ENCODE measurements at places on chromosomes 3 and 15.

DNA sequence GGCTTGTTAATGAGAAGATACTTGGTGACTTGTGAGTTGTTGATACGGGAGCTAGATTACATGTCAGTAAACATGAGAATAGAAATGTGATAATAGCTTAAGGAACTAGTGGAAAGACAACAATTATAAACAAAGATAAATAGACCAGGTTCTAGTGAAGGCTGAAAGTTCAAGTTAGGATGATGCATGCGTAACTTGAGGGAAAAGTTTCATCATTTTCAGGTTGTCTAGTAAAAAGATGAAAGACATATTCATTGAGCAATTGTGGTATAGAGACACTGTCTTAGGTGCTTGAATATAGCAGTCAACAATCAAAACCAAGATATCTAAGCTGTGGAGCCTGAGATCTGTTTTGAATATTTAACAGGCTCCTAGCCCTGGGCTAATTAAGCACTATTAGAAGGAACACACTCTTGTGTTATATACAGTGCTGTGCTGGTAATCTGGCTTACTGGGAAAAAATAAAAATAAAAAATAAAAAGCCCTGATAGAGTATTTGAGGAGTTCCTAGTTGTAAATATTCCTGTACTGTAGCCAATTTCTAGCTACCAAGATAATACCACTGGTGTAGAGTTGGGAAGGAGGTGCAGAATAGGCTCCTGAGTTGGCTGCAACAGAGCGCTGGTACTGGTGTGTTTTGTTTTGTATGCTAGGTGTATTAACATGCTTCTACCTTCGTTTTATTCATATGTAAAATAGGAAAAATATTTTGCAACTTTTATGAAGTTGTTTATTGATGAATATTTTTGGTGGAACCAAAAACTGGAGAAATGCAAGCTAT, 68.5 kb downstream of the NLGN1 start:
- no peak for DNase-seq

DNA sequence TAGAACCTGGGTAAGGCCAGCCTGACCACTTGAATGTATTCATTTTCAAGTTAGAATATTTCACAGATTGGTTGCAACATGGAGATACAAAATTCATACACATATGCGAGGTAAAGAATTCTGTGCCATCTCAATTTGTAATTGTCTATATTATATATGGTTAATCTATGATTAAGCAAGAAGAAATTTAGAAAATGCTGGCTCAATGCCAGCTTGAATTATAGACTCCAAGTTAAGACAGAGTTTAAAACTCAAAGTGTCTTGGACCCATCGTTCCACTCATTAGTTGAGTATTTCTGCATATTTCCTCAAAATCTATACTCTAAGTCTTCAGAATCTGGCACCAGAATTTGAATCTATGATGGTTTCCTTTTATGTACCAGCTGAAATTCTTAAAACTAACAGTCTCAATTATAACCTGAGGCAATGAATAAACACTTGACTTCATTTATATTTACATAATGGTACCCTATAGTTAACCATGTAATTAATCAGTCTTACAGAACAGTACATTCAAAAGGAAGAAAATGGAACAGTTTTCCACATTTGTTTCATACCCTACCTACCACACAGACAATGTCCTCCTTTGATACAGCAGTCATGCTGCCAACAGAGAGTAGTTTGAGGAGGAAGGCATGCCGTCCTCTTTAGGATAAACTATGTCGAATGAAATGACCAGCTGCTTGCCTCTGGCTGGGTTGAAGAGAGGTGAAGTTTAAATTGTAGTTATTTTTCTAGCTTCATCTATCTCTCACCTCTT, 95.7 kb downstream of the CD47 start:
- no peak for DNase-seq

DNA sequence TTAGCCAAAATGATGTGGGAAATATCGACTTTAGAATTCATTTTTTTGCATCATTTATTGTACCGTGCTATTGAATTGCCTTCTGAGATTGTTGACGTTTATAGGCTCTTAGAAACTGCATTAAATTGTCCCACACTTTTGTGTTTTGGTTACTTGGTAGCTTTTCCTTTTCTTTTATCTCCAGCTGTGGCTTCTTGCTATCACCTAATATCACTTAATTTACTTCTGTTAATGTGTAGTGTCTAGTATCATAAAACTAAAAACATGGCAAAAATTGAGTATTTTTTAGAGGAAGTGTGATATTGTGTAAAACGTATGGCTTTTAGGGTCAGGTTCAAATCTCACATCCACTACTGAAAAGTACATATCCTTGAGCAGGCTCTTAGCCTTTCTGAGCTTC, 11.2 kb downstream of the TMOD3 start:
- no peak for DNase-seq

DNA sequence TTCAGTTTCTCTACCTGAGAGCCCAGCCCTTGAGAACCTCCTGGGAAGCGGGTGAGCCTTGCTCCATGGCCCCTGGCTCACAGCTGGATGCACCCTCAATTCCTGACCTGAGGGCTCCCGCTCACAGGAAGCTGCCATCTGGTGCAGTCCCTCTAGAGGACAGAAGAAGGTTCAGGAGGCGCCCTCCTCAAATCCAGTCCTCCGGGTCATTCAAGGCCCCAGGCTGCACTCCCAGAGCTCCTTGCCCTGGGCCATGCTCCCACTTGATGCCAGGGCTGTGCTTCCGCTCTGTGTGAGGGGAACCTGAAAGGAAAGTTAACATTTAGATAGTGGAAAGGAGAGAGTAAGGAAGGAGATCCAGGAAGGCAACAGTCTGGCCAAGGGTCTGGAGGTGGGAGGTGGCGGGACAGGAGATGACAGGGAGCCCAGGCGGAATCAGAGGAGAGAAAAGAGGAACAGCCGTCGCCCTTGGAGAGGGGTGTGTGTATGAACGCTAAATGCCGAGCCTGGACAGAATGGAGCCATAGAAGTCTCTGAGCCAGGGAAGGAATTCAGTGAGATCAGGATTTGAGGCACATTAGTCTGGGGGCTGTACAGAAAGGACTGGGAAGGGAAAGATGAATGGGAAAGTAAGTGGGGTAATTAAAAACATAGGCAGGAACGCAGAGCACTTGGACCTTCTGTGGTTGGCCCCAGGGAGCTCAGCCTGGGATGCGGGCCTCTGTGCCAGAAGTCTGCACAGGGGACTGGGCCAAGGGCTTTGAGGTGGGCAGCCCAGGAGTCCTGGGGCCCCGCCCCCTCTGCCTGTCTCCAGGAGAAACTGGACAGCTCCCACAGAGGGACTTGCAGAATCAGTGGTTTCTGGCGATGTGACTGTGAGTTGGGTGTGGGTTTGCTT, 26.1 kb downstream of the TBC1D21 start:
- no peak for DNase-seq

GRCh38 chr3:8967553-8967952, 4.3 kb upstream of the RAD18 start:
- DNase-seq = no peak

DNA sequence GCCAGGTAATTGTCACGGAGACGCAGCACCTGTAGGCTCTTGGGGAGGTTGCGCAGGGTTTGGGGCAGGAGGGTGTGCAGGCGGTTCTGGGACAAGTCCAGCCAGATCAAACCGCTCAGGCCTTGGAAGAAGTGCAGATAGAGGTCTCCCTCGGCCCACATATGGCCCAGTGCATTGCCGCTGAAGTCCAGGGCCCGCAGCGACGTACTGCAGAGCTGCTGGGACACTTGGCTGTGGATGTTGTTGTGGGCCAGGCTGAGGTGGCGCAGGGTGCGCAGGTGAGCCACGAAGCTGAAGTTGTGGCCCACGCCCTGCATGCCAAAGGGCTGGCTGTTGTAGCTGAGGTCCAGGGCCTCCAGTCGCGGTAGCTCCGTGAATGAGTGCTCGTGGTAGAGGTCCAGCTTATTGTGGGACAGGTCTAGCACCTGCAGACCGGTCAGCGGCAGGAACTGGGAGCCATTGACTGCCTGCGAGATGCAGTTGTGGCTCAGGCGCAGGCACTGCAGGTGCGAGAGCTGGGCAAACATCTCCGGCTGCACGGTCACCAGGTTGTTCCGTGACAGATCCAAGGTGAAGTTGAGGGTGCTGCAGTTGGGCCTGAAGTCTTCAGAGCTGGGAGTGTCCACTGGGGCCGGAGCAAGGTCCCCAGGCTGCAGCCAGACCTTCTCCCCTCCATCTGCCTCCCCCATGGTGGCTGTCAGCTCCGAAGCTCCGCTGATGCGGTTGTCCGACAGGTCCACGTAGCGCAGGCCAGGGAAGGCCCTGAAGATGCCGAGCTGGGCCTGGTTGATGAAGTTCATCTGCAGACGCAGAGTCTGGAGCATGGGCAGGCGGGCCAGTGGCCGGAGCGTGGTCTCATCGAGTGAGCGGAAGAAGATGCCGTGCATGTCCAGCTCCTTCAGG, 2.9 kb downstream of the TLR9 start:
- no peak for DNase-seq

- DNase-seq = no peak
Measured at GRCh38 chr15:65085990-65086679, 9.6 kb downstream of the KBTBD13 start.

GRCh38 chr3:172846706-172847105, 96.2 kb downstream of the ECT2 start:
- no peak for DNase-seq

- DNase-seq = no peak
Measured at GRCh38 chr3:146532406-146532805, 12.0 kb downstream of the PLSCR1 start.

DNA sequence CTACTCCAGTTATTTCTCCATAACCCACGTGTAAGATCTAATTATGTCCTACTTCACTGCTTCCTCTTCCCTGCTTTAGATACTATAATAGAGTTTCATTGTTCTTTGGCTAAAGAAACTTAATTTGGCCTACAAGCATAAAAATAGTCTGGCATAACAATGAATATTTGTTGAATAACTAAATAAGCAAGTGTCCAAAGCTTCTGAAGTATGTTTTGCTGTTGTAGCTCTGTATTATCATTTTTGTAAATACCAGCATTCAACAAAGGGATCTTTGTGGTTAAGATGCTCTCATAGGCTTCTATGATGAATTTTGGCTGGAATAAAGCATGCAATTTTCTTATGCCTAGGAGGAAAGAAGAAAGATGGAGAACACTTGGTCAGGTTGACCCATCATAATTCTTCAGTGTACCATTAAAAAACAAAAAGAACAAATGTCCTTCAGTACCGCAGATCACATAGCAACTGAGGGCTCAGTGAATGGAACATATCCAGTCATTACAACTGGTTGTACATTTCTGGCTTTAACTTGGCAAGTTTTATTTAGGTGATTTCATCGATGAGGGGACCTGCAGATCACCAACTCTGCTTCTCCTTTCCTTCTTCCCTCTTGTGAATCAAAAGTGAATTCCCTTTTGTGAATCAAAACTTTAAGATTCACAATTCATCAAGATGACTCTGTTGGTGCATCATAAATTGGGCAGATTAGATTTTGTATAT, 465.9 kb upstream of the TGFBR2 start:
- no peak for DNase-seq

DNA sequence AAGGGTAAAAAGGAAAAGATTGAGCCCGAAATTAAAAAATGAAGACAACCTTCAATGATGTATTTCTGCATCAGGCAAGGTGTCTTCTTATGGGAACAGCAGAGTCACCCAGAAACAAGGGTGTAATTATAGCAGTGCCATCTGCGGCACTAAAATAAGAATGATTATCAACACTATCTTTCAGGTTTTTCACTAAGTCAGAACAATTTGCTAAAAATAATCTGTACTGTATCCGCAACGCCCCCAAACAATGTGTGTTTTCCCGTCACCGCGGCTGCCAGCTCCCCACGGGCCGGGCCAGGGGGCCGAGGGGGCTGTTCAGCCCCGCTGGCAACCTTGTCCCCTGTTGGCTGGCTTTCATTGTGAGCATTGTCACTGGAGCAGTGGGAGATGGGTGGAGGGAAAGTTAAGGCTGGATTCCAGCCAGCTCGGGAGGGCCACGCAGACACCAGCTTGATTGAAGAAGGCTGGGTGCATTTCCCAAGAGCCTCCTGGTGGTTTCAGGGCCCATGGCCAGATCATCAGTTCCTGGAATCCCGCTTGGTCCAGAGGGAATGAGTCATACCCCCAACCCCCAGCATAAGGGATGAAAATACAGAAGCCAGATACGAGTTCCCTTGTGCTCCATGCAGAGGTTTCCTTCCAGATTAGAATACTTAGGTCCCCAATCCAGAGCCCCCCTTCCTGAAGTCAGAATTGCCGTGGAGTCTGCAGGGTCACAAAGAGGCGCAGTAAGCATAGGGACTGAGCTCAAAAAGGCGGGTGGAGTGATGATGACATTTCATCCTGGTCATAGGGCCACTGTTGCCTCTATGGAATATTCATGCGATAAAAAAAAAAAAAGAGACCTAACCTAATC, 90.2 kb upstream of the KLF13 start:
- no peak for DNase-seq

DNA sequence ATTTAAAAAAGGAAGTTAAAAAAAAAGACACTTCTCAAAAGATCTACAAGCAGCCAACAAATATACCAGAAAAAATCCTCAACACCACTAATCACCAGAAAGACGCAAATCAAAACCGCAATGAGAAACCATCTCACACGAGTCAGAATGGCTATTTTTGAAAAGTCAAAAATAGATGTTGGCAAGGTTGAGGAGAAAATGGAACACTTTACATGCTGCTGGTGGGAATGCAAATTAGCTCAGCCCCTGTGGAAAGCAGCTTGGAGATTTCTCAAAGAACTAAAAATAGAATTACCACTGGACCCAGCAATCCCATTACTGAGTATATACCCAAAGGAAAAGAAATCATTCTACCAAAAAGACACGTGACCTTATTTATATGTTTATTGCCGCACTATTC, 574.7 kb upstream of the ADAMTS9 start:
- no peak for DNase-seq

All from activated CD4-positive, alpha-beta T cell treated with anti-CD3 and anti-CD28 coated beads, Interleukin-2, amount 50 U/mL, for 16 hours (primary cell).